ENCODE measurements at places on chromosomes 5 and 9.

- no peak for DNase-seq
Measured at GRCh38 chr5:3715062-3715461, 119.4 kb downstream of the IRX1 start.

DNA sequence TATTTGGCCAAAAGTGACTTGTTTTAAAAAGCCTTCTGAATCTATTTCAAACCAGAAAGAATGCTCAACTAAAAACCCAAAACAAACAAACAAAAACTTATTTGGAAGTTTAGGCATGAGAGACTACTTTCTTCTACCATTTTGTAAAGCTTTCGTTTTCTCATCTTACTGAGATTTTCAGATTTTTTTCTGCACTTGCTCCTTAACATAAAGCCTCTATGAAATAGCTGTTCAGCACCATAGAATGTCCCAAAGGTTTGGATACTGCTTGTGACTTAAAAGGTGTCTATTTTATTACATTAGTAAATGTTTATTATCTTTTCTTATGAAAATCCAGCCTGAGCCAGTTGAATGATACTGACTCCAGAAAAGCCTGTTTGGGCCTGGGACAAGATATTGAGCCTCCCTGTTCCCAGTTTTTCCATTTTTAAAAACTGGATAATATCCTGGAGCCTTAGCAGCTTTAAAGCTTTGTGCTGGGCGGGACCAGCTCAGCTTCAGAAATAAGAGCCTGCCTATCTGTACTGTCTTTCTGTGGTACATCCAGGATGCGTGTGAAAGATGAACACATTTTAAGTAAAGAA is 292.6 kb downstream of the ZSWIM6 start:
- no peak for DNase-seq

GRCh38 chr5:149153751-149154610 is 12.7 kb downstream of the ABLIM3 start:
- DNase-seq, result peak; percentile 66

- DNase-seq, result no peak
Measured at GRCh38 chr9:126497660-126498275, 116.0 kb upstream of the LMX1B start.

DNA sequence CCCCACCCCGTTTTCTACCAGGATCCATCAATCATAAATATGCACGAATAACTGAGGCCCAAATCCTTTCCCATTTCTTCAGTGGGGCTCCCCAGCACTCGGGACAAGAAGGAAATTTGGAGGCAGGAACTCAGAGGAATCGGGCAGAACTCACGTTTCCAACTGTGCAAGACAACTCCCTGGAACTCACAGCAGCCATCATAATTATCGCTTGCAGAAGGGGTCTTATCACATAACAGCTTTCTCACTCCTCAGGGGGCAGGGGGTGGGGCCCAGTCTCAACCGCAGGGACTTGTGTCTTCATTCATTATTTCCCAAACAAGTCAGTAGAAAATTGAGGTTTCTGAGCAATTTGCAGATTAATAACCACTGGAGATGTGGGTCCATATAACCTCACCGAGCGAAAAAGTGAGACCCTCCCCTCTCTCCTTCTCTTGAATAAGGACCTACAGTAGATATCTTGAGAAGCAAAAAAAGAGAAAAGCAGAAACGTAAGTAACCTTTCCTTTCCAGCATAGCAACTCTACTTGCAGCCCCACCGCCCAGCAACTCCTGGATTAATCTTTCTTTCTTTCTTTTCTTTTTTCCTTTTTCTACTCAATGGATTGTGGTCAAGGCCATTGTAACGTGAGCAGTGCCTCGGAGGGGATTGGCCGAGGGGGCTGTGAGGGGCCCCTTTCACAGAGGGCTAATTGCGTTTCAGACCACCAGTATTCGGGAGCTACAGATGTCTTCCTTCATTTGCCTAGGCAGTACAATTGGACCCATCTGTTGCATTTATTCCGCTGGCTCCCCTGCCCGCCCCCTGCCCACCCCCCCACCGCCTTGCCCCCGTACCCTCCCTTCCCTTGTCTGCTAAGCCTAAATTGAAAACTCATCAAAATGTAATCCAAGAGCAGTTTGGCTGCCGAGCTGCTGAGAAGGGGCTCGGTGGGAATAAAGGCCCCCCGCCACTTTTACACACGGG is 24.7 kb upstream of the TIFAB start:
- DNase-seq, result no peak

GRCh38 chr9:135896205-135896604 is 11.1 kb downstream of the CAMSAP1 start:
- no peak for DNase-seq

DNA sequence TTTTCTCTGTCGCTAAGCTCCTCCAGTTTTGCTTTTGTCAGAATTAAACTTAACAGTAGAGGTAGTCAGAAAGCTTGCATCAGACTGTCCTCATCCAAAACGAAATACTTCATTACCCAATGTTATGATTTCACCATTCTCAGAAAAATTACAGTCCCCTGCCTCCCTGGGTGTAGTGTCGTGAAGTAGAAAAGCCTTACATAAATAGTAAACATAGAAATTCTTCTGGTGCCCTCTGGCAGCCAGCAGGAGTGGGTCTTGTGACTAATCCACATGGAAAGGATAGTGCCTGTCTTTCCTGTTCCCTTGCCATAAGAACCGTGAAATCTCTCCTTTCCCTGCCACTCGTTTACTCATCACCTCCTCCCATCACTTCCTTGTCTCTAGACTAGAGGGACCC is 230.6 kb downstream of the GNA14 start:
- DNase-seq, result peak; percentile 1

GRCh38 chr9:111978616-111979015 is 82.0 kb downstream of the UGCG start:
- no peak for DNase-seq

DNA sequence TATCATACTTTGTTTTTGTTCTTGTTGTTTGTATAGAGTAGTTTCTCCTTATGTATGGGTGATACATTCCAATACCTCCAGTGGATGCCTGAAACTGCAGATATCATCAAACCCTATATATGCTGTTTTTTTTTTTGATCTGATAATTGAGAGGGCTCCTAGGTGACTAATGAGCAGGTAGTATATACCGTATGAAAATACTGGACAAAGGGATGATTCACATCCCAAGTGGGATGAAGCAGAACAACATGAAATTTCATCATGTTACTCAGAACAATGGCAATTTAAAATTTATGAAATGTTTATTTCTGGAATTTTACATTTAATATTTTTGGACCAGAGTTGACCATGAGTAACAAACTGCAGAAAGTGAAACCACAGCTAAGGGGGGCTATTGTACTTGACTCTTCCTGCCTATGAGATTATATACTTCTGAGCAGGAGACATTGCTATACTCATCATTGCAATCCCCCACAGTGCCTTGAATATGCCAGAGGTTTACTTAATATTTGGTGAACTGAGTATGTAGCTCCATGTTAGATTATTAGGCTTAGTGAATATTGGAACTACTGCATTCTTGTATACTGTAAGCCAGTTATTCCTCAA is 258.7 kb upstream of the FBXL7 start:
- DNase-seq, result no peak

DNA sequence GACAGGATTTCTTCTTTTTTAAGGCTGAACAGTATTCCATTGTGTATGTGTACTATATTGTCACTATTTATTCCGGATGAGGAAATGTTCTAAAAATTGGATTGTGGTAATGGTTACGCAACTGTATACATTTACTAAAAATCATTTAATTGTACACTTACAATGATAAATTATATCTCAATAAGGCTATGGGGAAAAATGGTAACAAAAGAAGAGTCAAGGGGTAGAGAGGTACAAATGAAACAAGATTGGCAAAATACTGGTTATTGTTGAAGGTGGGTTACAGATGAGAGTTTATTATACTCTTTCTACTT is 62.3 kb upstream of the TNFAIP8 start:
- no peak for DNase-seq

DNA sequence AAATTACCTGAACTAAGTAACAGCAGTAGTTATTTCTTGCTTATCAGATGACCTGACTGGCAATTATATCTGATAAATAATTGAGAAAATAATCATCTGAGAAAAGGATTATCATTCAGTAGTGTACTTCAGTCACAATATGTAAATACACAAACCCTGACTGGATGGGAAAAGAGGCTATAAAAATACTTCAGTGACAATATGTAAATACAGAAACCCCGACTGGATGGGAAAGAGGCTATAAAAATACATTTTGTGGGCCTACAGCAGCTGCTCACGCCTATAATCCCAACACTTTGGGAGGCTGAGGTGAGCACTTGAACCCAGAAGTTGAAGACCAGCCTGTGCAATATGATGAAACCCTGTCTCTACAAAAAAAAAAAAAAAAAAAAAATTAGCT is 11.1 kb downstream of the UBAP2 start:
- DNase-seq, result no peak

DNA sequence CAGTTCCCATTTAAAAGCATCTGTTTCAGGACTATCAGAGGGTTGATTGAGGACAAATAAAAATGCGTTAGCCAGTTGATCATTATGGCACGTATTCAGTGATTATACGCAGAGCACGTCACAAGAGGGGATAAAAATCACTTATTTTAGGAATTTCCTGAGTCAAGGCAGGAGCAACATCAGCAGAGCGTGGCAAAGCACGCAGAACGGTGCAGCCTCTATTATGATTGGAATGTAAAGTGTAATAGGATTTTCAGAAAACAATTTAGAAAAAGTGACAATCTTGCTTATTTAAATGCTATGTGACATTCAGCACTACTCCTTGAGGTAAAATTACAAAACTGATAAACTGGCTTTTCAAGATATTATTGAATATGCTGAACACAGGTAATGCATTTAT is 413.6 kb upstream of the DAP start:
- DNase-seq, result no peak

DNA sequence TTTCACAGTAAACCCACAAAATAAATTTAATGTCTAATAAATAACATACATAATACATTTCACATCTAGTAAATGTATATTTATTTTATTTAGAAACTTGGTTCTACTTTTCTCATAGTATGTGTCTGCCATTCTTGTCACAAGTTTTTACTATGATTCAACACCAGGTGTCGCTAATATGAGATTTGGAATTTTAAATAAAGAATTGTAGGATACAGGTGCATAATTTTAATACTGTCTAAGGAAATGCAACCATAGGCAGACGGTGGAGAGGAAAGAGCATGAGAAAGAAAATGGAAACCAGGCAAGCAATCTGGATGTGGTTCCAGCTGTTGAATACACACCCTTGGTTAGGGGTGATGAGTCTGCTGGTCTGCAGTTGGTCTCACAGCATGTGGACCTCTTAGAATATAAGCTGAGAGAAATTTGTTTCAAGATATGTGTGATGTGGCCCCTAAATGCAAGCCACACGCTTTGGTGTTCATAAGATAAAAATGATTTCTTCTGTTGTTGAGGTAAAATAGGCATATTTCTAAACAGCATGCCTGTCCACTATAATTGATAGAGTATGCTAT is 114.7 kb upstream of the TXNDC8 start:
- no peak for DNase-seq

DNA sequence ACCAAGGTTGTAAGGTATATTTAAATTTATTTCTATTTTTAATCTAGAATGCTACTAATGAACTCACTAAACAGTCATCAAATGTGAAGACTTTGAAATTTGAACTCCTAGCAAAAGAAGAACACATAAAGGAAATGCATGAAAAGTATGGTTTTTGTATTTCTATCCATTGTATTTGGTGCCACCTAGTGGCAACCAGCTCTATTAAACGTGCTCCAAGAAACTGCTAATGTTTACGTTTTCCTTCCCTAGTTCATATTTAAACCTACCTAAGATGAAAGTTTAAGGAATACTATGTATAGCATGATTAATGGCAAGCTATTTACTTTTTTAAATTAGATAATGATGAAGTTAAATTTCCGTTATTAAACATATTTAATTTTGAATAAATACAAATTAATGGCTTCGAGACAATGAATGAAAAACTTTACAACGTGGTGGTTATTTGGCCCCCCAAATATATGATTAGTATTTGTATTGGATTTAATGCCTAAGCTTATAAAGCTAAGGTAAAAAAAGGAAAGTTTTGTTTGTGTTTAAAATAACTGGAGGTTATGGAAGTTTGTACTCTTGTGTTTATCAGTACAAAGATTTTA is 115.9 kb upstream of the SH3GL2 start:
- peak; percentile 33 for DNase-seq

- DNase-seq, result no peak
Measured at GRCh38 chr5:164139423-164139822, 634.0 kb downstream of the MAT2B start.

DNA sequence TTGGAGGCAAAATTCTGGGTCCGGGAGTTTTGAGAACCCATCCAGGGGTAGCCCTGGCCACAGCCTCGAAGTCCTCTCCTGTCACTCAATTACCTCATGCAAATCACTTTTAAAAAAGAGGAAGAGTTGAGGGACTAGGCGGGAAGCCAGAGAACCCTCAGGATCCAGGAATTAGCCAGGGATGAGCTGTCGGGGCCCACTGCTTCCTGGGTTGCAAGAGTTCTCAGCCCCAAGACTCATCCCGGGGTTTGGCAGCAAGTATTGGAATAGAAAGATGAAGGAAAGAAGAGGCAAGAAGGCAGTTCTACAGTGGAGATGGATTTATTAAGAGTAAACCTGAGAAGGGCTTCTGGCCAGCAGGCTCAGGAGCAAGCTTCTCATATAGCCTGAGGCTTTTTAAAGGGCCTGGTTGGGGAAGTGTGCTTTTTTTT is 25.6 kb downstream of the C9orf50 start:
- DNase-seq, result no peak

- peak; percentile 10 for DNase-seq
Measured at GRCh38 chr5:178114325-178115135, 1.2 kb downstream of the N4BP3 start.

DNA sequence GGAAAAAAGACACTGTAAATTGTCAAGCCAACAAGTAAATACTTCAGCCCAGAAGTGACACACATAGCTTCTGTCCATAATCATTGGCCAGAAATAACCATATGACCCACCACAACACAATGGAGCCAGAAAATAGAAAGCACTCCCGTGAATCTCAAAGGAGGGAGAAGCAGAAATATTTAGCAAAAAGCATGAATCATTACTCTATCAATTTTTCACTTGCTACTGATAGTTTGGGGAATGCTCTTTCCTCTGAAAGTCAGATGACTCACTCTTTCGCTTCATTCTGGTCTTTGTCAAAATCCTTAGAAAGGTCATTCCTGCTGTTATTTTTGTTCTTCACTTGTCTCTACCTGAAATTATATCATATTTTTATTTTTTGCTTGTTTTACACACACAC is 312.6 kb downstream of the TMEM232 start:
- DNase-seq, result no peak

DNA sequence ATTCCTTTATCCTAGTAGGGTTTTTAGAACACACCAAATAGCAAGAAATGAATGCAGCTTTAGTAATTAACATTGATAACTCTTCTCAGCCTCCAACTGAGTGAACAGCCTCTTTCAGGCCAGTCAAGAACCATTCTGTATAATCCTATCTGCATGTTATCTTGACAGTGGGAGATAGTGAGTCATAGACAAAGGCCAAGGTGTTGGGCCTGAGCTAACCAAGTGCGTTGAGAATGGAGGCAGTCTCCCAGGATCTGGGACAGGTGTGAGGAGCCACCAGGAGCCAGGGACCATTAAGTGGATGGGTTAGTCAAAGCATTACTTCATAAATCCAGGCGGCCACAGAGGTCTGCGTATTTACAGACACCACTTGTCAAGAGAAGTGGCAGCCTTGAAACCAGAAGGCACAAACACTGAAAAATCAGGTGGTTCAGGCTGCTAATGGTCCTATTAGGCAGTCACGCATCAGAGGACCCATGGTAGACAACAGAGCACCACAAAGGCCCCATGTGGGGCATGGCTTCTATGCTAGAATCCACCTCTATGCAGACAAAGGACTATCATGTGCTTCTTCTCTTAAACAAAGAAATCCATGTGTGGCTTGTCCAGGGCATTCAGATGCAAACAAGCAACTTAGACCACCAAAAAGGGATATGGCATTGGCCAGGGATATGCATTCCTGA is 409.7 kb upstream of the PIK3R1 start:
- no peak for DNase-seq
